Stimulated activated CD4-positive, alpha-beta T cell treated with anti-CD3 and anti-CD28 coated beads, Interleukin-15, amount 100 ng/mL, for 24 hours (primary cell): ENCODE measurements at places on chromosomes 1 and 21.

DNA sequence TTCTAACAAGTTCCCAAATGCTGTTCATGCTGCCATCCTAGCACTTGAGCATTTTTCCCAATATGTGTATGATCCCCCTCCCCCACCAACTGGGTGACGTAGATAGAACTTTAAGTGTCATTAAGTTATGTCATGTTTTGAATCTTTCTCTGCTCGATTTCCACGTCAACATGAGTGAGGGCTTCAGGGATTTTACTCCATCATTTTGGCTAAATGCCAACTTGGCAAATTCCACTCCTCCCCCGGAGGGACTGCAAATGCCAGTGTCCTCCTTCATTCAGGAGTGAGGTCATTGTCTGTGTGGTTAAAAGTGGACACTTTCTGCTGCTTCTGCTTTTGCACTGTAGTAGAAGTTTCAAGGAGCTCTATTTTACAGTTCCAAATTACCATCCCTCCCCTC is 201.7 kb downstream of the FGGY start:
- DNase-seq: no peak

DNA sequence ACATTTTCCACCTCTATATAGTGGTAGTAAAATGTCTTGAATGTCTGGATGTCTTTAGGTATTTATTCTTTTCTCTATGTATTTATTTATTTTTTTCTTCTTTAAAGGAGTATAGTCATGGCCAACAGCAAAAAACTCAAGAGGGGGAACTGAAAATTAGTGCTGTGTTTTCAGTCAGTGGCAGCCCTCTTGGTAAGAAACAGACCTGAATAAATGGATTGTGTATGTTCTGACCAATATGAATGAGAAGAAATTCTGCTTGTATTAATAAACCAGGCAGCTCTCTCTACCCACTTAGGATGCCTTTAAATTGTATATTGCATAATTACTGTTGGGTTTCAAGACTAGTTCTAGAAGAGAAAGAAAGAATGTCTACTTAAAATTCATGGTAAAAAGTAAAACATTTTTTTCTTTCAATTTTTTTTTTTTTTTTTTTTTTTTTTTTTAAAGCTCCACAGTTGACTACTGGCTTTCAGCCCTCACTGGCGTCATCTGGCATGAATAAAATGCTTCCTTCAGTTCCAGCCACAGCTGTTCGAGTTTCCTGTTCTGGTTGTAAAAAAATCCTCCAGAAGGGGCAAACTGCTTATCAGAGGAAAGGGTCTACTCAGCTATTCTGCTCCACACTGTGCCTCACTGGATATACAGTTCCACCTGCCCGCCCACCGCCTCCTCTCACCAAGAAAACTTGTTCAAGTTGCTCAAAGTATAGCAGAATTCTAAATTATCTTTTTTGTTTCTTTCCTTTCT is 101.6 kb downstream of the ZMYM4 start:
- no peak for DNase-seq

DNA sequence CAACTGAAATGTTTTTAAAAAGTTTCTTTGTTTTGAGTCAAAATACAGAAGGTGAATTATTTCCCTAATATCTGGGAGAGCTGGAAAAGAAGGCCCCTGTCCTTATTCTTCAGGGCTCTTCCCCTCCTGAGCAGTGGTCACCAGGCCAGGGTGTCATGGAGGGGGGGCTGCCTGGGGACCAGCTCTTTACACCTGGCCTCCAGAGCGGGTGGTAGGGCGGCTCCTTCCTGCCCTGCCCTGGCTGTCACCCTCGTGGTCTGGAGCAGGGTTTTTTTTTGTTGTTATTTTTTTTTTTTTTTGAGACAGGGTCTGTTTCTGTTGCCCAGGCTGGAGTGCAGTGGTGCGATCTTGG is 6.6 kb downstream of the SKI start:
- DNase-seq: no peak

- no peak for DNase-seq
These were observed 33.4 kb downstream of the SMYD2 start for GRCh38 chr1:214314178-214314843.

GRCh38 chr1:43152866-43153265 is 19.2 kb downstream of the EBNA1BP2 start:
- DNase-seq: no peak

- DNase-seq: no peak
These were observed 237.7 kb downstream of the SEC16B start for GRCh38 chr1:177732178-177732577.
